ENCODE measurements at places on chromosomes 6 and 20. TPM values are rescaled to one million over a fixed set of nuclear protein-coding genes. Genes with fewer than 3 reads are reported as not detected.

TMEM217 gene
- total RNA-seq, result 4.0 TPM

ADGRG6 gene
- total RNA-seq, result 6.4 TPM

MOG gene
- total RNA-seq, result not detected

SYCP2L gene
- total RNA-seq, result 0.09 TPM

MBOAT1 gene
- 1.5 TPM for total RNA-seq

ECT2L gene
- not detected for total RNA-seq

SLA2 gene
- not detected for total RNA-seq

FAM184A gene
- 0.46 TPM for total RNA-seq

FKBP5 gene
- total RNA-seq, result 4.8 TPM

MYB gene
- 0.14 TPM for total RNA-seq

HLA-DMA gene
- 2.1 TPM for total RNA-seq

BCAS1 gene
- total RNA-seq, result 0.09 TPM

PARD6B gene
- total RNA-seq, result 0.37 TPM

OR2B6 gene
- not detected for total RNA-seq

ZNF76 gene
- 17.5 TPM for total RNA-seq

TNFRSF21 gene
- 17.9 TPM for total RNA-seq

ULBP1 gene
- under 0.01 TPM for total RNA-seq

Measured in smooth muscle cell of bladder (primary cell).